Left renal pelvis (tissue), 4 donors: ENCODE measurements at places on chromosomes 5 and 9. TPM values are rescaled to one million over a fixed set of nuclear protein-coding genes. Genes with fewer than 3 reads are reported as not detected.

Gene GRXCR2
- polyA plus RNA-seq: not detected

Gene PCDHA8
- 0.11 TPM for polyA plus RNA-seq

Gene STC2
- 1.8 TPM for polyA plus RNA-seq

Gene PCDHB9
- polyA plus RNA-seq: 3.7 TPM

Gene PCDHB5
- polyA plus RNA-seq: 7.3 TPM

Gene ANKRD34B
- polyA plus RNA-seq: 0.29 TPM

Gene TBC1D2
- polyA plus RNA-seq: 3.8 TPM

Gene DAB2
- 212 TPM for polyA plus RNA-seq

Gene GALNT12
- 10.4 TPM for polyA plus RNA-seq

Gene TRIM23
- polyA plus RNA-seq: 24.8 TPM

Gene SLIT3
- 55.3 TPM for polyA plus RNA-seq

Gene WNK2
- 29.9 TPM for polyA plus RNA-seq
